ENCODE measurements at places on chromosomes 11 and 22. TPM values are rescaled to one million over a fixed set of nuclear protein-coding genes. Genes with fewer than 3 reads are reported as not detected.

Gene TSKU
- total RNA-seq = 13.9 TPM

Gene RIC3
- 0.18 TPM for total RNA-seq

Gene UBQLNL
- 0.18 TPM for total RNA-seq

Gene APOA5
- not detected for total RNA-seq

Gene SCUBE1
- 0.13 TPM for total RNA-seq

Gene LRRC4C
- 2.3 TPM for total RNA-seq

Gene GALNT18
- 17.7 TPM for total RNA-seq

Gene CHRM1
- 0.04 TPM for total RNA-seq

Gene RAB3IL1
- 17.3 TPM for total RNA-seq

Gene ZNHIT2
- total RNA-seq = 5.1 TPM

Gene CHADL
- total RNA-seq = 4.7 TPM

Gene CNTF
- 0.89 TPM for total RNA-seq

Gene OR5P2
- total RNA-seq = not detected

Gene TTC36
- total RNA-seq = 1.1 TPM

Gene UQCR10
- 185 TPM for total RNA-seq

Gene NAALAD2
- 5.5 TPM for total RNA-seq

Gene CHRM4
- not detected for total RNA-seq

Gene CABP7
- 0.09 TPM for total RNA-seq

Gene CYP2D6
- total RNA-seq = 0.31 TPM

Gene HIC2
- 4.2 TPM for total RNA-seq

Gene OR52K2
- total RNA-seq = not detected

Gene PARVA
- total RNA-seq = 29.9 TPM

Gene RAB38
- total RNA-seq = 3.5 TPM

Gene OR51A7
- not detected for total RNA-seq

Gene UPK3A
- total RNA-seq = not detected

Gene CARD18
- total RNA-seq = 0.13 TPM

Gene NXPE4
- total RNA-seq = not detected

Gene ALG8
- total RNA-seq = 21.1 TPM

Gene CRYBB2
- total RNA-seq = 0.09 TPM

Gene OR8D4
- total RNA-seq = 0.04 TPM

Gene KCTD14
- 0.89 TPM for total RNA-seq

Gene BTG4
- total RNA-seq = not detected

Gene SCGB1A1
- total RNA-seq = not detected

Gene ENTHD1
- not detected for total RNA-seq

Gene SNX15
- total RNA-seq = 18.3 TPM

Gene CNTN5
- 6.2 TPM for total RNA-seq

Gene SERPIND1
- total RNA-seq = 0.09 TPM

Gene LAYN
- 9.8 TPM for total RNA-seq

Gene LRRC56
- total RNA-seq = 2.0 TPM

Gene OR51E1
- 3.1 TPM for total RNA-seq

Gene CNGA4
- not detected for total RNA-seq

Gene UPK2
- total RNA-seq = 0.09 TPM

Gene OR5B21
- total RNA-seq = not detected

Gene SMTNL1
- 143 TPM for total RNA-seq

Gene CYB5R3
- total RNA-seq = 53.2 TPM

Gene PLAAT4
- total RNA-seq = 5.9 TPM

Gene VPREB1
- total RNA-seq = 0.18 TPM

Gene C11orf91
- not detected for total RNA-seq

Gene IL18
- 0.31 TPM for total RNA-seq

Gene TIGD3
- total RNA-seq = 0.22 TPM

Gene MRPL21
- 74.8 TPM for total RNA-seq

Gene FAM180B
- 2.9 TPM for total RNA-seq

Gene GAB2
- 12.2 TPM for total RNA-seq

Gene ARHGEF17
- 23.8 TPM for total RNA-seq

Gene MED15
- 15.3 TPM for total RNA-seq

Gene CALCA
- total RNA-seq = not detected

Gene SYNGR1
- 6.3 TPM for total RNA-seq

Measured in muscle of leg (tissue), 16 donors.